Epithelial cell of esophagus (primary cell): ENCODE measurements at places on chromosomes 6 and 20.

DNA sequence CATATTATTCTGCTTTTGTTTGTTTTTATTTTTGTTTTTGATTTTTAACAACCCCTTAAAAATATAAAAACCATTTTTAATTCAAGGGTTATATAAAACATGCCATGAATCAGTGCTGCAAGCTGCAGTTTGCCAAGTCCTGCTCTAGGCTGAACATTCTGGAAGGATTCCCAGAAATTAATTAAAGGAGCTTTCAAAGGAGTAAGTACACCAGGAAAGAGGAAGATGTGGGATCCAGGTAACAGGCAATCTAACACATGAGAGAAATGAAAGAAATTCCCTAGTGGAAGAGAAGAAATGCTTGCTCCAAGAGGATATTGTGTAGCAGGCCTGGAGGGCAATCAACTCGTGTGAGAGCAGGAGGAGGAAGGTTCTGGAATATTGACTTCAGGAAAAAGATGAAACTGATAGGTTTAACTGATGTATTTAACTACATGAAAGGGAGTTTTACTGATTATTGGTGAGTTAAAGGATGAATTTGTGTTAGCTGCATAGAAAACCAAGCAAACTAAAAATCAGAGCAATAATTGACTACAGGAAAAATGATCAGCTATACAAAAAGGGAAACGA is 146.0 kb upstream of the PHACTR1 start:
- DNase-seq: peak; percentile 68

DNA sequence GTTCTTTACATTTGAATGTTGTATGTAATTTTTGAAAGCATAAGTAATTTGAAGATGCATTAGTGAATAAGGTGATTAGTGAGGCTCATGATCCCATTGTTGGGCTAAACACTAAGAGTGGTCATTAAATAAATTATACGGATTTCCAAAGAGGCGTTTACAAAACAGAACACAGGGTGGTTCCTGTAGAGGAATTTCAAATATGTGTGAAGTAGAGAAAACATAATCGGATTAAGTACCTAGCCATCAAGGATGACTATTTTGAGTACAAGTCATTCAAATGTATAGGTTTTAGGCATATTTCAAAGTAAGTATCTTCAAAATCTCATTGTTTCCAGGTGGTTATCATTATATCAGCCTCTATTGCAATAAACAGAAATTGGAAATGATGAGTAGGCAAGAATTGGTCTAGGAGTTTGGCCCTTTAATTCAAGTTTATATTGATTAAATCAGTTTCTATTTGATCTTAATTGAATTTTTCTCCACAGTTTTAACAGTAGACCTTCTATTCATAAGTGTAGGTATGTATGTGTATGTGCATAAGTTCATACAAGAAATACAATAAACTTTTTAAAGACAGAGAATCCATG is 94.8 kb downstream of the MYLK4 start:
- DNase-seq: no peak

DNA sequence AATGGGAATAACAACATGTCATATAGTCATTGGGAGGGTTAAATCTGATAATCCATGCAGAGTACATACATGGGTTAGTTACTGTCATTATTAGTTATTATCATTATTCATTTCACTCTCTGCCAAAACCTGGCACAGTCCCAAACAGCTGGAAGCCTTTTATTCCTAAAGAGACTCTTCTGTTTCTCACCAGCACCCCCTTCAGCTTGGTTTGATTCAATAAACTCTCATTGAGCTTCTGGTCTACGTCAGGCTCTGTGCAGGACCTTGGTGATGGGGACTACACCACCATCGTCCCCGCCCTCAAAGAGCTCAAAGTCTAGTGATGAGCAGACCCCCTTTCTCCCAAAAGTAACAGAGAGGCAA is 2.3 kb downstream of the KCNK15 start:
- no peak for DNase-seq

- peak; percentile 86 for DNase-seq
Measured at GRCh38 chr6:33410711-33411631, at the start of gene PHF1. Gene PHF1, plus strand, starts transcription at chr6:33411014. Its CDS starts 1,250 bp downstream, at chr6:33412264.

DNA sequence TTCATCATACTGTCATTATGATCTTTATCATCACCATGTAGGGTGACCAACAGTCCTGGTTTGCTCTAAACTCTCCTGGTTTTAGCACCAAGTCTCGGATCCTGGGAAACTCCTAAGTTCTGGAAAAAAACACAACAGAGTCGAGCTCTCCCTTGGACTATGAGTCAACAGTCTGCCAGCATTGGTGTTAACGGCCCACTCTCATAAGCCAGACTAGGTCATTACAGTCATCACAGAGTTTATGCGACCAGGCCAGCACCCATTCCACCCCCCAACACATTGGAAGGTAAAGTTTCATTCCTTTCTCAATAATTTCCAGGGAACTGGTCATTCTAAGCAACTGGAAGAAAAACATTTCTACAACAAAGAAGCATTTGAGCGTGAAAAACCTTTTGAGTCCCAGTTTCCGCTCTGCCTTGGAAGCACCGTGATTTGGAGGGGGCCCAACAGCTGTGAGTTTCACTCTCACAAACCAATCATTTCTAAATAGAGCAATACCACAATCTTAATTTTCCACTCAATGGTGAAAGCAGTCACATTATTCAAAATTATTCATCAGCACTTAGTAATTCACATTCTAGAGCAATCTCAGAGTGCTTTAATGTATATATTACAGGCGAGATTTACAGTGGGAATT is 445.0 kb downstream of the CDH26 start:
- DNase-seq: no peak

GRCh38 chr6:37280162-37280887 is 22.4 kb upstream of the TMEM217 start:
- no peak for DNase-seq

DNA sequence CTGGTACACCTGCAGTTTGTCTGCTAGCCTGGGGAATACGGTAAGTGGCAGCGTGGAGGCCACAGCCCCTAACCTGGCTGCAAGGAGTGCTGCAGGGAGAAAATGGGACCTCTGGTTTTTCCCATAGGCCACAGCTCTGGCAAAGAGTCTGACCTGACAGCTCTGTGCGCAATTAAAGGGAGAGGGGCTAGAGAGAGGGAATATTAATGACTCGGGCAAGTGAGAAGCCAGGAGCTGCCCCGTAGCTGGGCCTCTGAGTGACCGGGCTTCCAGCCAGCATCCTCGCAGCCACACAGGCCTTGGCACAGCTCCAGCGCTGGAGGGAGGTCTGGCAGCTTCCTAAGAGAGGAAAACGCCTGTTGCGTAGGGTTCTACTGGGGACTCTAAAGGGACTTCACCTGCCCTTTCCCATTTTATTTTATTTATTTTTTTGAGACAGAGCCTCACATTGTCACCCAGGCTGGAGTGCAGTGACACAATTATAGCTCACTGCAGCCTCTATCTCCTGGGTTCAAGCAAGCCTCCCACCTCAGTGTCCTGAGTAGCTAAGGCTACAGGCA is 18.2 kb upstream of the OCSTAMP start:
- DNase-seq: peak; percentile 51

DNA sequence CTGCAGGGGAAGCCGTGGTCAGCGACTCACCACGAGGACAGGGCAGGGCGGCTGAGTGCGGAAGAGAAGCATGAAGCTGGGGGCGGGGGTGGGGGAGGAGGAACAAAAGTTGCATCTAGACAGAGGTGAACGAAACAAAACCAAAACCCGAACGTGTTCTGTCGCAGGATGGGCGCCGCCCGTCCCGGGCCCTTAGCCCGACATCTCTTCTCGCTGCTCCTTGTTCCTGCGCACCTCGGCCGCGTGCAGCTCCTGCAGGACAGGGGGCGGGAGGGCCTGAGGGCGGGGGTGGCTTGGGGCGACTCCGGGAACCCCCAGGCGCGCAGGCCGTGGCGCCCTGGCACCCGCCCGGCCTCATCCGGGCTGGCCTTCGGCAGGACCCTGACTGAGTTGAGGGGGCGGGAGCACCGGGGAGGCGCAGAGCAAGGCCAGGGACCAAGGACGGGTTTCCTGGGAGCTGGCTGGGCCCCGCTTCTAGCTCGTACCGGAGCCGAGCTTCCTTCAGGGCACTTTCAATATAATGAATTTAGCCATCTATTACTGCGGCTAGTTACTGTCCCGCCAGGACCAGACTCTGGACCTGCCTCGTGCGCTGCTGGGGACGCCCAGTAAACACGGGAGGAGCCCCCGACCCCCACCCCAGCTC is 12.0 kb downstream of the STMN3 start:
- peak; percentile 7 for DNase-seq

DNA sequence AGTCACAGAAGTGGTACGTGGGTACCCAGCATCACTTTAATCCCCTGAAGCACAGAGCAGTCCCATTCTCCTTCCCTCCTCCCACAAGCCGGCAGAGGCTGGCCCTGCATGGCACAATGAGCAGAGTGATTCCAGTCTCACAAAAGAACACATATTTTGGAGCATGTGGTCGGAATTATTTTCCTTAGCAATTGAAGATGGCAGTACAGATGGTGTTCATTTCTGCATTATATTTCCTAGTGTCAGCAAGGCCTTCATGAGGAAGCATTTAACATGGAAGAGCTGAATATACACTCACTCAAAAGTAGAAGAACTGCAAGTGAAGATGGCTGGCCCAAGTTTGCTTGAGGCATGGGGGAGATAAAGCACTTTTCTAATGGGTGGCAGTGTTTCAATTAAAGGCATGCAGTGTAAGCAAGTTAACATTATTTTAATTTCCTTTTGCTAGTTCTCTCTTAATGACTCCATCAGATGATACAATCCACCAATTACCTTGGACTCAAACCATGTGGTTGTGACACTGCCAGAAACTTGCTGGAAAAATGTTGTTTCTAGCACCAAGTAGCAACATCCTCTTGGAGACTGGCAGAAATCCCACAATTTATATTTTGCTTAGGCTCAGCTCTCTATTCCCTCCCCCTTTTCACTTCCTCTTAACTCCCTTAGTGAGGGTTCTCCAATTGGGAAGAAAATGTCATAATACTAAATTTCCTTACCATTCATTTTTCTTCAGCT is 74.4 kb downstream of the ARHGAP18 start:
- DNase-seq: no peak

GRCh38 chr20:58712151-58712791 is 19.7 kb downstream of the NPEPL1 start:
- no peak for DNase-seq

GRCh38 chr6:96841345-96841744 is 4.1 kb upstream of the GPR63 start:
- DNase-seq: no peak

DNA sequence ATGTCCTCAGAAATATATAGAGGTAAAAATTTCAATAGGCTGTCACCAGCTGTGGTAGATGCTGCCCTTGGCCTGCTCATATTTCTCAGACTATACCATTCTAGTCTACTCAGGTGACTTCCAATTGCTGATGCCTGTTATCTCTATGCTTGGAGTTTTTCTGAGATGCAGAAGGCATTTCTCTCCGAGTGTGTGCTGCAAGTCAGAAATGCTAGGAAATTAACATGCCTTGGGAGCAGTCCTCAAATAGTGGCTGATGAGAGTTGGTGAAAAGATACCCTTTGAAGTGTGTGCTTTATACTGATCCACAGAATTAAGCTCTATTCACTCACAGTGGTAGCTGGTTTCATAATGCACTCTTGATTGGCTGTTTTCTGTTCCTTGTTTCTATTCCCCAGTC is 43.2 kb upstream of the PKIB start:
- DNase-seq: no peak

DNA sequence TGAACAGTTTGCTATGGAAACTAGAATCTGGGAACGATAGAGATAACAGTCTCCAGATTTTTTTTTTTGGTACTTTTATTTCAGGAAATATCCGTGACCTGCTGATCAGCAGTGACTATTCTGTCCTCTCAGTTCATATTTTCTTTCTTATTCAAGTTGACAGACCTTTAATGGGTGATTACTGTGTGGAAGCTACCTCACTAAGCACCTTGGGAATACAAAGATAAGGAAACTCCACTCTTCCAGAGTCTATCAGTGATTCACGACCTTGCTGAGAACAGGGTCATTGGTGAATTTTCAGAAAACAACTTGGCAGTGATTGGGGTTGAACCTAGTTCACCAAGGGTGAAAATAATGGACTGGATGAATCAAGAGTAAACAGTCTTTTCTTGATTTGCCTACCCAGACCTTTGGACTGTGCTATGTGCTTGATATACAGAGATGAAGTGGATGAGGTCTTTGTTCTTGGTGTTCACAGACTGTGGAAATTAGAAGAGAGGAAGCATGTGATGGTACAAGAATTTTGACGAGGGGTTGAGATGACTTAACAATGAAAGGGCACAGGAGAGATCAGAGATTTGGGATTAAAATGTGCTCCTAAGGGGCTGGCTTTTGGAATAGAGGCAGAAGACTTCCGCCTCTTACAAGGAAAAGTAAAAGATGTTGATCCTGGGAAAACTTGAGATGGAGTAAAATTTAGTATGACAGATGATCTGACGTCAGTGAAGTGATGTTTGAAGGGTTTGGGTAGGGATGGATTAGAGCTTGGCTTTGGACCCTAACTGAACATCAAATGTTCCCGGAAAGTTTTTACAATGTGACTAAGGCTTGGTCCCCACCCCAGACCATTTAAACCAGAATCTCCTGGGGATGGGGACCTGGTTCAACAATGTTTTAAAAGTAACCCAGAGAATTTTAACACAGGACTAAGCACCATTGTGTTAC is 1.2 kb downstream of the KAT14 start:
- DNase-seq: peak; percentile 4

DNA sequence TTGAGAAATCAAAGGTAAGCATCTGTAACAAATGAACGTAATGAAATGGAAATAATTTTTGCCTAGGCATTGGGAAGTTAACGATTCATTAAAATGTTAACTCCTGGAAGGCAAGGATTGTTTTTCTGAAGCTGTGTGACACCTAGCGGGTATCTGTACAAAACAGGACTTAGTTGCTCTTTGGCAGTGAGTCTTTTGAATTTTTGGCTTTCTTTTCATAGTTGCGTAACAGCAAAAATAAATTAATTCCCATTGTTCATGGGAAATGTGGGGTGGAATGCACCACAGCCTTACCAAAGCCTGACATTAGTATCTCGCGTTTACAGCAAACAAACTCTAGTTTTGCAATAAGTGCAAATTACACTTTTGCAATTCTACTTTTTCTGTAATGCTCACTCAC is 92.7 kb upstream of the DTNBP1 start:
- DNase-seq: no peak

DNA sequence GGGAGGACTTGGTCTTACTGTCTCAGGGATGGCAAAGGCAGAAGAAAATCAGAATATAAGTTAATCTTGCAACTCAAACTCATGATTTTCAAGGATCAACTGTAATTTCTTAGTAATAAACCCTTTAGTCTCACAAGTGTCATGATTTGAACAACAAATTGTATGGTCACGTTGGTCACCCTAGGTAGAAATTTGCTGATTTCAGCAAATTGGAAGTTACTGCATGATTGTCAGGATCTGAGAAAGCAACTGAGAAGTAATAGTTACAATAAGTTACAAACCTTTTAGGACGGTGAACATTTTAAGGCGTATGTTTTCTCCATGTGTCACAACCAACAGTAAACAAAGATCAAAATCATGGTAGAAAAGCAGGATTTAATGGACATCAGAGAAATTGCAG is 375.2 kb downstream of the PLCB1 start:
- no peak for DNase-seq

DNA sequence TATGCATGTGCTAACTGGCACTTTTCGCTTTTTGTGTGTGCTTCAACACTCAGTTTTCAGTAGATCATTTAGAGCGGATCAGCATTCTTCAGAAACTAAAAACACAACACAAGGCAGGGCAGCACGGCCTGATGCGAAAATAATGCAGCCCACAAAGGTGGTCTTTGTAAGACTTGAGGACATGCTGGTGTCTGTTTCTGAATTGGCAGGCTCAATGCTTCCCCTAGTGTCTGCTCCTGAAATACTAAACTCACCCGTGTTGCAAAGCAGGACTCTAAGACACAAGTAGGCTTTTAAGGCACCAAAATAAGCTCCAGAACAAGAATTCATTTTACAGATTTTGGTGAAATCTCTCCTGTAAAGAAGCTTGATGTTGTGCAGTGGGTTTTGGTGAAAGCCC is 676.5 kb downstream of the TENT5A start:
- peak; percentile 16 for DNase-seq
